Activated CD4-positive, alpha-beta T cell treated with anti-CD3 and anti-CD28 coated beads for 36 hours (primary cell): ENCODE measurements at places on chromosomes 1 and 21.
A peak's percentile ranks its signal among the peaks of the same experiment; 100 is the strongest.

GRCh38 chr1:155080312-155081228 lies 1.9 kb downstream of the EFNA3 start:
- H3K27ac ChIP-seq = no peak overlapping the region
- peak; percentile 65 for DNase-seq
- H3K27me3 ChIP-seq = peaks cover 35% of the 10 kb centered on the region
- H3K4me3 ChIP-seq = peak overlapping the region; percentile 42

- H3K36me3 ChIP-seq = peaks cover 28% of the 10 kb centered on the region
- no peak for DNase-seq
- H3K4me1 ChIP-seq = peaks cover 7% of the 10 kb centered on the region
- H3K27me3 ChIP-seq = no peaks in the 10 kb centered on the region
These were observed 65.6 kb downstream of the ST3GAL3 start for GRCh38 chr1:43772978-43773377.

GRCh38 chr1:214658175-214658574 lies 55.2 kb downstream of the CENPF start:
- H3K4me3 ChIP-seq = no peak overlapping the region
- H3K36me3 ChIP-seq = peaks cover 61% of the 10 kb centered on the region
- H3K4me1 ChIP-seq = peaks cover 2% of the 10 kb centered on the region
- no peak for DNase-seq

DNA sequence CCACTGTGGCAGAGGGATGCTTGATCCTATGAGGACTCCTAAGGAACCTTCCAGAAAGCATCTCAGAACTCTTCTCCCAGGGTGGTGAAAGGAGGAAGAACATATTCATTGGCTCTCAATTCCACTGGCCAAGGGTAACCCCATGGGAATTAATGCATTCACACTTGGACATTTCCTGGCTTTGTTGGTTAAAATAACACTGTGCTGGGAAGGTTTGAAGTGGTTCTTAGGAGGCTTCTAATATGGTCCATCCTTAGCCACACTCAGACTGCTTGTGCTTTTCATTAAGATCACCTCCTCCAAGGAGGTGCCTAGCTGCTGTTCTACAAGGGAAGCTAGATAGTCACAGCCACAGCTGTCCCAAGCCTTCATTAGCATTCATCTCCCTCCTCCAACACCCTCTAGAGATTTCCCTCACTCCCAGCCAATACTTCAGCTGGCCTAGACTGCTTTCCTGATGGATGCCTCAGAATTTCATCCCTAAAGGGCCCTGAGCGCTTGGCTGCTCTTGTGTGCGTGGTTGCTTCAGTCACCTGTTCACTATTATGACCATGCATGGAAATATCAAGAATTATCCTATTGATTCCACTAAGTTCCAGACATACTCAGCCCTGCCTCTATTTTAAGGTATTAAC lies 544.4 kb downstream of the PLPP3 start:
- H3K27ac ChIP-seq = no peak overlapping the region
- H3K4me3 ChIP-seq = no peak overlapping the region
- no peak for DNase-seq
- no peaks in the 10 kb centered on the region for H3K27me3 ChIP-seq
- no peaks in the 10 kb centered on the region for H3K36me3 ChIP-seq

GRCh38 chr21:28473530-28474220 lies 519.0 kb downstream of the LTN1 start:
- H3K27me3 ChIP-seq = peaks cover 8% of the 10 kb centered on the region
- H3K4me3 ChIP-seq = no peak overlapping the region
- H3K27ac ChIP-seq = no peak overlapping the region
- H3K4me1 ChIP-seq = no peaks in the 10 kb centered on the region
- no peak for DNase-seq
- no peaks in the 10 kb centered on the region for H3K36me3 ChIP-seq

- H3K4me1 ChIP-seq = peaks cover 5% of the 10 kb centered on the region
- no peak overlapping the region for H3K4me3 ChIP-seq
- no peak overlapping the region for H3K27ac ChIP-seq
- DNase-seq = peak; percentile 33
- H3K36me3 ChIP-seq = no peaks in the 10 kb centered on the region
- H3K27me3 ChIP-seq = peaks cover 12% of the 10 kb centered on the region
These were observed 183.4 kb upstream of the NFIA start for GRCh38 chr1:60898987-60899386.

GRCh38 chr1:226217273-226217672 lies 6.2 kb upstream of the MIXL1 start:
- no peak overlapping the region for H3K27ac ChIP-seq
- H3K27me3 ChIP-seq = peaks cover 8% of the 10 kb centered on the region
- H3K36me3 ChIP-seq = no peaks in the 10 kb centered on the region

DNA sequence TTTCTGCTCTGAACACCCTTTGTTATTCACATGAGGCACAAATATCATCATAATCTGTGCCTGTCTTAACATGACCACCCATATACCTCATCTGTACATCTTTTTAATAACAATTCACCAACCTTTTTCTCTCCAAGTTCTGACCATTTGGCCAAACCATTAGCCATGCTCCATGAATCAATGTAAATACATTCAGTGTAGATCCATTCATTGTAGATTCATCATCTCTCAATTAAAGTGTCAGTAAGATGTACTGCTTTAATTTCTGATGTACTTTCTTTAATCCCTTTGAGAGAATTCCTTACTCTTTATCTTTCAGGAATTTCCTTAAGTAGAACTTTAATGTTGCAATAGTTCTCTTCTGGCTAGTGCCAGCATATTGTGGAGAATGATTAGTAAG lies 126.2 kb upstream of the LRRC7 start:
- H3K4me3 ChIP-seq = no peak overlapping the region
- H3K36me3 ChIP-seq = no peaks in the 10 kb centered on the region
- H3K27me3 ChIP-seq = no peaks in the 10 kb centered on the region
- no peak for DNase-seq
- no peaks in the 10 kb centered on the region for H3K4me1 ChIP-seq

- DNase-seq = no peak
- no peaks in the 10 kb centered on the region for H3K36me3 ChIP-seq
- no peaks in the 10 kb centered on the region for H3K27me3 ChIP-seq
- no peak overlapping the region for H3K4me3 ChIP-seq
- no peak overlapping the region for H3K27ac ChIP-seq
These were observed 736.6 kb downstream of the MRPL39 start for GRCh38 chr21:24870633-24871032.

DNA sequence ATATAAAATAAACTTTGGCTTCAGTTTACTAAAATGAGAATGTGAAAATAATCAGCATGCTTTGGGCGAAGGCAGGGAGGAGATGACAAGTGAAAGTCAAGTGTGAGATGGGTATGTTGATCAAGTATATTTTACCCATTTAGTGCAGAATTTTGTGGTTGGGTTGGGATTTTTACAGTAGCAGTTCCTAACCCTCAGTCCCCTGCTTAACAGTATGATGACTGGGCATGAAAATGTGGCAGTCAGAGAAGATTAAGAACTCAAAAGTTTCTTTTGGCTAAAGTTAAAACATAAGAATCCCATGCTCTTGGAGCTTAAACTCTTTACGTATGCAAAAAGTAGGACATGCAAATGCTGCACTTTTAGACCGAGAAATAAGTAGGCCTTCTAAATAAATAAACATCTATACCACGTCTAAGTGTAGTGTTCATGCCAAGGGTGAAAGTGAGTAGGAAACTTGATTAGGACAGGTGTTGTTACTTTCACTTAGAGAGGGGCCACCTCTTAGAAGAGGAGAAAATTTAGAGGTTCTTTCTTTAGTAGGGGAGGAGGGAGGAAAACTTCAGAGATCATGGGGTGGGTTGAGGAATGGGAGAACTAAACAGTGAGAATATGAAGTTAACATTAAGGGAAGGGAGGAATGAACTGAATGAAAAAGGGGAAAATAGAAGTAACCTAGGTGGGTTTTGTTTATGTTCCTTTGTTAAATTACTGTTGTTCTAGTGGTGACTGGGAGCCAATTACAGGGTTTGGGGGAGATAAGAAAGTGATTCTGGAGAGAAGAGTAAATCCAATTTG lies 127.8 kb downstream of the OSBPL9 start:
- H3K36me3 ChIP-seq = peaks cover 9% of the 10 kb centered on the region
- H3K27ac ChIP-seq = no peak overlapping the region
- H3K4me3 ChIP-seq = no peak overlapping the region
- peaks cover 26% of the 10 kb centered on the region for H3K4me1 ChIP-seq

DNA sequence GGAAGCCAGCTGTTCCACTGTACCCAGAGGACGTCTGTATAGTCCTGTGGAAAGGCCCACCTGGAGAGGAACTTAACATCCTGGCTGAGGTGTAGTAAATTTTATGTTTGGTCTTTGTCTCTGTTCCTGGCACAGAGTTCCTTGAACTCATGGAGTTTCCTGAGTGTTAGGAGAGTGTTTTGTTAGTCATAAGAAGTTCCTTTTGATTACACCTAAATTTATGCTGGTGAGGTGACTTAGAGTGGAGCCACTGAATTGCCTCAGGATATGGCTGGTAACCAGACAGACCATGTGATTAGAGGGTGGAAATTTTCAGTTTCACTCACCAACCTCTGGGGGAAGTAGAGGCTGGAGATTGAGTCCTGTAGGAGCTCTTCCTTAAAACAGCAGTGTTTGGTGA lies 57.9 kb downstream of the RASAL2 start:
- no peak overlapping the region for H3K4me3 ChIP-seq
- no peaks in the 10 kb centered on the region for H3K4me1 ChIP-seq
- no peak for DNase-seq
- H3K27me3 ChIP-seq = no peaks in the 10 kb centered on the region
- H3K36me3 ChIP-seq = no peaks in the 10 kb centered on the region

- H3K27me3 ChIP-seq = peaks cover 2% of the 10 kb centered on the region
- peaks cover 9% of the 10 kb centered on the region for H3K4me1 ChIP-seq
- no peak overlapping the region for H3K4me3 ChIP-seq
- no peaks in the 10 kb centered on the region for H3K36me3 ChIP-seq
- no peak for DNase-seq
These were observed 23.9 kb downstream of the HSF2BP start for GRCh38 chr21:43635436-43635835.

GRCh38 chr1:6601049-6601922 lies 1.4 kb downstream of the KLHL21 start:
- DNase-seq = peak; percentile 94
- peaks cover 40% of the 10 kb centered on the region for H3K4me1 ChIP-seq
- peak overlapping the region; percentile 97 for H3K4me3 ChIP-seq
- H3K27ac ChIP-seq = peak overlapping the region; percentile 94

- DNase-seq = no peak
- peaks cover 8% of the 10 kb centered on the region for H3K4me1 ChIP-seq
- H3K36me3 ChIP-seq = peaks cover 6% of the 10 kb centered on the region
- H3K27me3 ChIP-seq = no peaks in the 10 kb centered on the region
These were observed 138.2 kb downstream of the SDCCAG8 start for GRCh38 chr1:243394066-243394465.

DNA sequence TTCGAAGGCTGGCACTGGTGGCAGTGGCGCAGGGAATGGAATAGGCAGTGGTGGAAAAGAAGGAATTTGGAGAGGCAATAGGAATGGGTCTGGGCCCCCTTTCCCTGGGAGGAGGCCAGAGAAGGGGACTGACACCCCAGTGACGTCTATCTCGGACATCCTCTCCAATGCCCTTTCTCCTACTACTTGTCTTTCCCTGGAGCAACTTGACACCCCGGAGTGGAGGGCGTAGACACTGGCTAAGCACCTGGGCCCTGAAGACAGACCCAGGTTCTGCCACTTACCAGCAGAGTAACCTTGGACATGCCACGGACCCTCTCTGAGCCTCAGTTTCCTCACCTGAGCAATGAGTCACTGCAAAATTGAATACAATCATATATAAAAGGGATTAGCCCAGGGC lies 86.8 kb downstream of the CAMK2N1 start:
- H3K4me3 ChIP-seq = no peak overlapping the region
- H3K4me1 ChIP-seq = no peaks in the 10 kb centered on the region
- DNase-seq = no peak
- no peak overlapping the region for H3K27ac ChIP-seq
- H3K36me3 ChIP-seq = no peaks in the 10 kb centered on the region
- peaks cover 42% of the 10 kb centered on the region for H3K27me3 ChIP-seq

DNA sequence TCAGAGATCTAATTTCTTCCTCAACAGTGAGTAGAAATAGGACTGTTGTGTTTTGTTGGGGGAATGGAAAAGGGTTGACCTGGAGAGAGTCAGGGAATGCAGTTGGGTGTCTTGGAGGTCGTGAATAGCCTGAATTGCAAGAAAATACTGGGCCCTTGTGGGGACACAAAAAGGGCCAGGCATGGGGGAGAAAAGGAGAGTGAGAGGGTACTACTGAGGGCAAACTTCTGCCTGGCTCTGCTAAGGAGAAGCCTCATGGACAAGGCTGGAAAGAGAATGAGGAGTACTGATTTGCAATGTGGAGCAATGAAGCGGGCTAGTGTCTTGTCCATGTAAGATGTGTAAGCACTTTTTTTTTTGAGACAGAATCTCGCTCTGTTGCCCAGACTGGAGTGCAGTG lies 96.2 kb upstream of the IRF2BP2 start:
- H3K36me3 ChIP-seq = no peaks in the 10 kb centered on the region
- H3K27ac ChIP-seq = no peak overlapping the region
- no peak overlapping the region for H3K4me3 ChIP-seq
- peaks cover 10% of the 10 kb centered on the region for H3K4me1 ChIP-seq
- DNase-seq = no peak

- peaks cover 4% of the 10 kb centered on the region for H3K27me3 ChIP-seq
- no peak overlapping the region for H3K4me3 ChIP-seq
- H3K27ac ChIP-seq = no peak overlapping the region
These were observed 124.5 kb downstream of the GREM2 start for GRCh38 chr1:240487493-240487892.

- no peak overlapping the region for H3K27ac ChIP-seq
- no peaks in the 10 kb centered on the region for H3K4me1 ChIP-seq
- no peak overlapping the region for H3K4me3 ChIP-seq
- no peaks in the 10 kb centered on the region for H3K36me3 ChIP-seq
- H3K27me3 ChIP-seq = peaks cover 28% of the 10 kb centered on the region
These were observed 16.3 kb upstream of the CDK18 start for GRCh38 chr1:205488074-205488723.

DNA sequence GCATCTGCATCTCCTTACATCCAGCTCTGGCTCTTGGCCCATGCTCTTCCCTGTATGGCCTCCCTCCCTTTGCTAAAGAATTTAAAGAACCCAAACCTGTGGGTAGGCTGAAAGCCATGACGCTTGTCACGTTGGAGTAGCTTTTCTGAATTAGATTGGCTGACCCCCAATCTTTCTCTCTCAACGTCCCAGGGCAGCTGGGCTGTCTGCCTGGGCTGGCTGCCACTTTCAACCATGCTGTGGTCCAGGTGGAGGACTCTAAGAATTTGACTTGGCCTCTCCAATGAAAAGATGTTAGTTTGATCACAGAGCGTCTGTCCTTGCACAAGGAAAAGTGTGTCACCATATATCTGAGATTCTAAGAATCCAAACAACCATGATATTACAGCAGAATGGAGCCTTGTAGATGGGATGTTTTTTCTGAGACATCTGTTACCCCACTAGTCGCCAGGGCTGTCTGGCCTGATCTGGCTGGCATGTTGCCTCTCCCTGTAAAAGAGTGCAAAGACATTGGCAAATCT lies 6.5 kb upstream of the IGSF3 start:
- no peak for DNase-seq
- H3K36me3 ChIP-seq = no peaks in the 10 kb centered on the region
- no peaks in the 10 kb centered on the region for H3K4me1 ChIP-seq
- no peak overlapping the region for H3K27ac ChIP-seq
- peaks cover 26% of the 10 kb centered on the region for H3K27me3 ChIP-seq

GRCh38 chr1:218303176-218303879 lies 18.2 kb downstream of the RRP15 start:
- DNase-seq = no peak
- H3K27me3 ChIP-seq = no peaks in the 10 kb centered on the region
- peaks cover 9% of the 10 kb centered on the region for H3K4me1 ChIP-seq
- no peak overlapping the region for H3K4me3 ChIP-seq
- H3K27ac ChIP-seq = no peak overlapping the region
